ENCODE measurements at places on chromosomes 2 and 18.
A peak's percentile ranks its signal among the peaks of the same experiment; 100 is the strongest.

- DNase-seq: no peak
Observed at GRCh38 chr2:38440655-38441054, 63.6 kb upstream of the ATL2 start.

GRCh38 chr2:1742681-1743395 is 1.5 kb downstream of the PXDN start:
- DNase-seq: no peak

DNA sequence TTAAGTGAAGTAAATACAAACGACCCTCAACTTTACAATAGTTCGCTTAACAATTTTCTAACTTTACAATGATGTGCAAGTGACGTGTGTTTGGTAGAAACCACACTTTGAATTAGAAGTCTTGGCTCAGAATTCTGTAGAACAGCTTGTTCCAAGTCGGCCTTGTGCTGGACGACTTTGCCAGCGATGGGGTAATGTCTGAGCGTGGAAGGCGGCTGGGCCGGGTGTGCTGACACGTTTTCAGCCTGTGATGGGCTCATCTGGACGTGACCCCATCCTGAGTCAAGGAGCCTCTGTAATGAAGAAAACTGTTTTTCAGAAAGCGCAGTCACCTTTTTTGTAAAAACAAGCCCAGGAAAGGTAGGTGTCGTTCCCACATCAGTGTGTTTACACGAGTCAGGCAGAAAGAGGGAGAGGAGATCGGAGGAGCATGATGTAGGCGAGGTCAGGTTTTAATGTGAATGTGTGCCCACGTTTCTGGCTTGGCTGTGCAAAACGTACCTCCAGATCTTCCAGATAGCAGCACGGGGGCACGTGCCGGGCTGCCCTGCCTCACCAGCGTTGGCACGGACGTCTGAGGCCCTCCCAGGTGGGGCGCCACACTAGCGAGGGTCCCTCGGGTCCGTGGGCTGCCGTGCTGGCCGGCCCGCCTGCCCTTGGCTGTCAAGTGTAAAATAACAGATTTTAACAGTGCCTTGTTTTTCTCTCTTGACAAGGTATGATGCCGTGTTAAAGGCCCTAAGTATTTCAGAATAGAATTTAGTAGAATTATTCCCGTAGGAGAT is 54.6 kb downstream of the CTDP1 start:
- DNase-seq: no peak

GRCh38 chr2:26002632-26003310 is 20.5 kb upstream of the KIF3C start:
- no peak for DNase-seq

DNA sequence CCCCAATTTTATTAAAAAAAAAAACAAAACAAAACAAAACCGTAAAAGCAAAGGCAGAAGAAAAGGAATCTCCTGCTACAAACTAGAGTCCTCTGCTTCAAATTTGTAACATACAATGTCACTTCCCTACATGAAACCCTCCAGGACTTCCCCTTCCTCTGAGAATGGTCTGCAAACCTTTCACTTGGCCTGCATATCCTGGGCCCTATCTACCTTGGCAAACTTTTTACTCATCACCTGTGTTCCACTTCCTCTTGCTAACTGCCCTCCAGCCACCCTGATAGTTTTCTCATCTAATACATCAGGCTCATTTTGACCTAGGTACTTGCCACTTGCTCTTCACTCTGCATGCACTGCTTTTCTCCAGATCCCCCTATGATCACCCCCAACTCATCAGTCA is 255.5 kb downstream of the ETAA1 start:
- DNase-seq: no peak

DNA sequence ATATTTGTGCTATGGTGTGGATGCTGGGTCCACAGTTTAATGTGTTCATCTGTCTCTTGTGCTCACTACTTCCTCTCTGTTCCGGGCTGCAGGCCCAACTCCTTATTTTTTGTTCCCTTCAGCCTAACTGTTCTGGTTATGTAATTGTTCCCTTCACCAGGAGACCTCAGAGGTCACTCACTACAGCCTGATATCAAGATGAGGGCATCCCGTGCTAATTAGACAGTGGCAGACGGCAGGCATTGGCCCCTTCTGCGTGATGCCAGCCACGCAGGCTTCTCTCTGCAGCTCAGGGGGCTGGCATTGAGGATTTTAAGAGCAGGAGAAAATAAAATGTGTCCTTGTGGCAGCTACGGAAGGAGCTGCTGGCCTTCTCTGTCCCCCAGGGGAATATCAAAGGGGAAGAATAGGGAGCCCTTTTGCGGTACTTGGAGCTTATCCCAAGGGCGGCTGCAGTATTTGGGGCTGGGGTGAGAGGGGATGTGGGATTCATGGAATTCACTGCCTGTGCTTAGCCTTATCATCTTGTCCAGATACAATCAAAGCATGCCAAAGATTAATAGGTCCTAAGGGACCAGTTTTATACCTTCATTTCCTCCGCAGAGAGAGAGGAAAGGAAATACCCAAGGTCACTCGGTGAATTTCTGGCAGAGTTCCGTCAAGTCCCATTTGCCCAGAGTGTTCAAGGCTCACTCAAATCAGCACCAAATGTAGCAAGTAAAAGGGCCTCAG is 53.3 kb upstream of the TRIB2 start:
- no peak for DNase-seq

DNA sequence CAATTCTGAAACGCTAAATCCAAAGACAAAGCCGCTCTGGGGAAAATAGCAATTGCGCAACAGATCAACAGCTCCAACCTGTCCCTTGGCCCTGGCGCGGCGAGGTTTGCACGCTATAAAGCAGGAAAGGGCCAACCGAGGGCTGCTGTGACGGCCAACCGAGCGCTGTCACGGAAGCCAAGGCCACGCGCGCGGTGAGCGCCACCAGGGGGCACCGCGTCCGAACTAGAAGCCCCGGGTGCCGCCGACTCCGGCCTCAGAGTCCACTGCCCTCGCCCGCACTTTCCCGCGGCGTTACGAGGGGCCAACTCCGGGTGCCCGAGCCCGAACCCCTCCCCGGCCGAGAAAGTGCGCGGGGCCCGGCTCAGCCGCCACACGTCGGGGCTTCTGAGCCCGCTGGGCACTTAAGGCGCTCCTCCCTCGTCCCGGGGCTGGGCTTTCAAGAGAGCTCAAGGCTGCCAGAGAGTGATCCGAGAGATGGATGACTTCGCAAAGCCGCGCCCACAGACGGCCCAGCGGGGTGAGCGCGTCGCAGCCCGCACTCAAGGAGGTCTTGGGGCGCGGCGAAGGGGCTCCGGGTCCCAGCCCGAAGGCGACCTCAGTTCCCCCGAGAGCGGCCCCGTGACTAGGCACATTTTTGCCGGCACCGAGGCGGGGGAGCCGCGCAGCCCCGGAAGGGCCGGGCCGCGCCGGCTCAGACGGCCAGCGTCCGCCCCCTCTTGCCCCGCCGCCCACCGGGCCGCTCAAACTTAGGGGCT is 897 bp downstream of the NFE2L2 start:
- DNase-seq: peak; percentile 94
